Dermis microvascular lymphatic vessel endothelial cell (primary cell): ENCODE measurements at places on chromosomes 16 and 17. TPM values are rescaled to one million over a fixed set of nuclear protein-coding genes. Genes with fewer than 3 reads are reported as not detected.

IGF2BP1 gene
- total RNA-seq: under 0.01 TPM in 2 replicates

GRCh38 chr16:6081320-6081976 lies 983.9 kb upstream of the EEF2KMT start:
- DNase-seq: no peak

CDRT15 gene
- not detected in 2 replicates for total RNA-seq

GRCh38 chr16:69186642-69187445 lies at the start of gene SNTB2:
Gene SNTB2 (plus strand): TSS chr16:69187164. CDS start chr16:69187167, 3 bp downstream.
- peak; percentile 87 for DNase-seq

NEUROD2 gene
- not detected in 2 replicates for total RNA-seq

CDH5 gene
- total RNA-seq: 263 and 363 TPM in 2 replicates

- no peak for DNase-seq
Observed at GRCh38 chr17:57366177-57366557, 109.8 kb downstream of the MSI2 start.

DNA sequence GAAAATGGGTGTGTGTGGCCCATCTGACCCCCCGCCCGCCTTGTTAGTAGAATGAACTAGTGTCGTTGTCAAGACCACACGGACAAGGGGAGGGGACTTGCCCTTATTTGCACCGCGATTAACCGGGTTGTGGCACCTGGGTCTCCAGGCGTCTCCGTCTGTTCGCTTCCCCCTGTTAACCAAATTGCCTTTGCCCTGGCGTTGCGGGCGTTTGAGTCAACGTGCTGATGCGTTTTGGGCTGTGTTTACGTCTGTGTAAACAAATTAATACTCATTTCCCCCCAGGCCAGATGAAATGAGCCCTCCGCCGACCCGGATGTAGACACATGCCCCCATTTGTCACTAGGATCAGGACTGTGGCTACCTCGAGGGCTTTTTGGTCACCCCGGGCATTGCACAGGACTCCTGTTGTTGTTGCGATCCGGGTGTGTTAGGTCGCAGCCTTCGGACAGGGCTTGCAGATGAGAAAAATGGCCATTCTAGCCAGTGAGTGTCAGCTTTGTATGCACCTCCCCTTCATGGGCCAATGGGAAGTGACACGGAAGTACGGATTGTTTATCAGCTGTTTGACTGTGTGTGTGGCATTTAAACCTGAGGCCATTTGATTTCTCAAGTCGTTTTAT lies 906 bp downstream of the RBL2 start:
- DNase-seq: peak; percentile 96

RCVRN gene
- total RNA-seq: not detected in 2 replicates

DNASE1L2 gene
- total RNA-seq: 0.25 and 0.26 TPM in 2 replicates

HEATR9 gene
- not detected in 2 replicates for total RNA-seq

ZNF205 gene
- total RNA-seq: 14.9 and 17.2 TPM in 2 replicates

GRCh38 chr16:72664056-72664508 lies 383.8 kb downstream of the ZFHX3 start:
- DNase-seq: peak; percentile 13

- DNase-seq: no peak
Observed at GRCh38 chr16:79288066-79288465, 312.5 kb downstream of the MAF start.

GRCh38 chr16:23064639-23065038 lies 84.6 kb downstream of the USP31 start:
- DNase-seq: no peak

DNA sequence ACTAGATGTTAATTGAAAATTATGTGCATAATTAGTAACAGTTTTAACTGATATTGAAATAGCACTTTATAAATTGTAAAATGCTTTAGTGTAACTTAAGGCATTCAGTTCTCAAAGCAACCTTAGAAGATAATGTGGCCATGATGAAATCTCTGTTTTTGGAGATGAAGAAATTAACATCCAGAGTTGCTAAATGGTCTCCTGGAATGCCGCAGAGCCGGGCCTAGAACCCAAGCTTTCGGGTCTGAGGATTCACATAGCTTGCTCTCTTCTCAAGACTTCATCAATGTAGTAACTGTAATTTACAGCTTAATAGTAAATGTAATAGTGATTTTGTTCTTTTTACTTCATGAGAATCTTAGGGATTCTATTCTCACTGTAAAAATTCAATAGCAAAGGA lies 272.3 kb downstream of the HS3ST3A1 start:
- no peak for DNase-seq

GRCh38 chr17:6100891-6101500 lies 30.8 kb downstream of the WSCD1 start:
- no peak for DNase-seq

DNA sequence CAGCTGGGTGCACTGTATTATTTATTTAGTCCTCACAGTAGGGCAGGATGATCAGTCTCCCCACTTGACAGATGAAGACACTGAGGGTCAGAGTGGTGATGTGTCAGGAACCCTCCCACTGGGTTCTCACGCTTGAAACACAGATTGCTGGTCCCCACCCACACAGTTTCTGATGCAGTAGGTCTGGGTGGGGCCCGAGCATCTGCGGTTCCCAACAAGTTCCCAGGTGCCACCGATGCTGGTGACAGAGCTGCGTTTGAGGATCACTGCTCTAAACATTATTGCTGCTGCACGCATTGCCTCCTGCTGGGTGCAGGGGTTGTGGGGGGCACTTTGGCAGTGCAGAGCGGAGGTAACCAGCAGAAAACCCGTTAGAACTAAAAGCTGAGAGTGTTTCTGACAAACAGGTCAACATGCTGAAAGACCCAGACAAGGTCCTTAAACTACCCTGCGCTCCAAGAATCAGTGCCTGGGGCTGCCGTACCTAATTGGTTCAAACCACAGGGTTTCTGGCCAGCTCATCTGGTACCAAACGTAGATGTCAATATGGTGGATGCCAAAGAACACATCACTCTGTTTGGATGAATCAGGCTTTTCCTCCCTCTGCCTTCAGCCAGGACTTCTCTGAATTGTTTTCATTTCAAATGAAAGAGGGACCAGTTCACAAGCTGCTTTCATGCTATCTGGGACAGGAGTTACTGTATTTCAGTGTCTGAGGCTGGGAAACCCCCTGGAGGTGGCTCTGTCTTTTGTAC lies 76.0 kb downstream of the ABCC1 start:
- peak; percentile 96 for DNase-seq

DNA sequence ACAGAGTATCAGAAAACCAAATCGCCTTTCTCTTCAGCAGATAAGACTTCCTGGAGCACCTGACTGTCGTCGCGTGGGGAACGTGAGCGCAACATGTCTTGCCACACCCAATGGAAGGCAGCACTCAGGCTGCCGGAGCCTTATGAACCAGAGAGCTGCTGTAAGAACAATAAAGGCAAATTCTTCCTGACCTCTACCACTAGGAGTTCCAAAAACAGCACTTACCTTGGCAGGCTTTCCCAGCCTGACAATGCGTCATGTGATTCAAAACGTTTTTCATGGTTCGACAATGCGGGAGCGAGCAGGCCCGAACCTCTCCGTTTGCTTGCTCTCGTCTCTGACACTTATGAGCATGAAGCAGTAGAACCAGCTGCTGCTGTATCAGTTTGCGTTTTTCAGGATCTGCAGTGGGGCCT lies 75.8 kb upstream of the TRAP1 start:
- peak; percentile 60 for DNase-seq

- no peak for DNase-seq
Observed at GRCh38 chr17:10756619-10757018, 26.8 kb upstream of the TMEM220 start.

KRT20 gene
- total RNA-seq: not detected in 2 replicates

GRCh38 chr17:62121025-62121730 lies 56.1 kb upstream of the MED13 start:
- no peak for DNase-seq

DNA sequence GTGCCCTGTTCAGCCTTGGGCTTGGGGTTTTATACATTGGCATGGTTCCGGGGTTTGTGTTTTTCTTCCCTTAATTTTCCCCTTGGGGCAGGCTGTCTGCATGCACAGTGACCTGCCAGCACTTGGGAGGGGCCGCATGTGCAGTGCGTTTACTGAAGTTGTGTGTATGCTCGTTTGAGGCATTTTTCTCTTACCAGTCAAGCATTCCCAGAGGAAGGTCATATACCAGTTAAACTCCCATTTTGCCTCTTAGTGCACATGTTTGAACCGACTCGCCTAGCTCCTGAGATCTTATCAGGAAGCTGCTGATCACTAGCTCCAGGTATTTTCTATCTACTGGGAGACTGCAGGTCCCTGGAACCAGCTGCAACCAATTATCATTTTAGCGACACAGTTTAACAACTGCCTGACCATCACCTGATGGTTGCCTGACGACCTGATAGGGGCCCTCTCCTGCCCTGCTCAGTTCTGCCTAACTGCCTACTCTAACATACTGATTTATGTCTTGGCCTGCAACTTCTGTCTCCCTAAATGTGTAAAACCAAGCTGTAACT lies 51.4 kb downstream of the MFSD11 start:
- DNase-seq: no peak

GRCh38 chr17:64355536-64356303 lies 34.9 kb downstream of the PECAM1 start:
- DNase-seq: no peak

DNA sequence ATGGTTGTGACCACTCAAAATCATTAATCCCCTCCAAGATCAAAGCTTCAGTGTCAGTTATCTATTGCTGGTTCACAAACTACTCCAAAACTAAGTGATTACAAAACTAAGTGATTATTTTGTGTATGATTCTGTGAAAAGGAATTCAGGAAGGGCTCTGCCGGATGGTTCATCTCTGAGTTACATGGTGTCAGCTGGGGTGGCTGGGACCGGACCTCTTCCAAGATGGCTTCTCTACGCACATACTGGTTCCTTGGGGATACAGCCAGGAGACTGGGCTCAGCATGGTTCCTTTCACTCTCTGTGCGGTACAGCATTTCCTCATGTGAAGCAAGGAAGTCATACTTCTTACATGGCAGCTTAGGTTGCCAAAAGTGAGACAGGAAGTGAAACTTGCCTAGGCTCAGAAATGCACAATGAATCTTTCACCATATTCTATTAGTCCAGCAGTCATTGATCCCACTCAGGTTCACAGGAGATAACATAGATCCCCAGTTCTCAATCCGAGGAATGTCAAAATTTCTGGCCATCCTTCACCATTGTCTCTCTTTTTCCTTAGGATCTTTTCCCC lies 97.9 kb upstream of the IRX6 start:
- DNase-seq: no peak

DNA sequence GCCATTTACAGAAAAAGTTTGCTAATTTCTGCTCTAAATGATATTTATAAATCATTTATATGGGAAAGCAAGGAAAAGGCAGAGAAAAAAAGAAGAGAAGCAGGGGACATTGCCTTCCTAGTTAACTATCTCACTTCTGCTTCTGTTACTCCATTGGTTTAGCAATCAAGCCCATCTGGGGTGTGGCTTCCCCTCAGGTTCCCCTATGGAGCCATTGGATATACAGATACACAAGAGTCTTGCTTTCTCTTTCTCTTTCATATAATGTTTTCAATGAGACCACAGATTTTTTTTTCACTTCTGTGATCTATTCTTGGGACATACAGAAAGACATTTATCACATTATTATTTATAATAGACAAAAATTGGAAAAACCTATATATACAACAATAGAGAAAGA lies 105.6 kb upstream of the TOM1L1 start:
- DNase-seq: no peak

DNA sequence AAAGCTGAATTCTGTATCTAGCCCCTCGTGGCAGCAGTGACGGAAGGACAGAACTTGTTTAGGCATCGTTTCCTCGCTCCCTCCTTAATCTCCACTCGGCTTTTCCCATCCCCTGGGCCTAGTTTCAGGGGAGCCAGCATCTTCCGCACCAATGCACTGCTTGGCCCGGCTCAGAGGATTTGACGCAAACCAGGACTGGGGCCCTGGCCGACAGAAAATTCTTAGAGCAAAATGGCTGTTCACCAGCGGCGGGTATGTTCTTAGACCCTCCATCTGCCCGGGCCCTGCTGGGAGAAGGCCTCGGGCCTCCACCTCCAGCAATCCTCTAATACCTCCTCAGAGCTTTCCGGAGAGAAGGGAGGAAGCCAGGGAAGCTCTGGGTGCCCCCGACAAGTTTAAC lies 54.6 kb downstream of the TBC1D16 start:
- DNase-seq: no peak

GRCh38 chr16:30603945-30604315 lies 6.3 kb downstream of the ZNF689 start:
- no peak for DNase-seq

COX11 gene
- 71.6 and 108 TPM in 2 replicates for total RNA-seq

DNA sequence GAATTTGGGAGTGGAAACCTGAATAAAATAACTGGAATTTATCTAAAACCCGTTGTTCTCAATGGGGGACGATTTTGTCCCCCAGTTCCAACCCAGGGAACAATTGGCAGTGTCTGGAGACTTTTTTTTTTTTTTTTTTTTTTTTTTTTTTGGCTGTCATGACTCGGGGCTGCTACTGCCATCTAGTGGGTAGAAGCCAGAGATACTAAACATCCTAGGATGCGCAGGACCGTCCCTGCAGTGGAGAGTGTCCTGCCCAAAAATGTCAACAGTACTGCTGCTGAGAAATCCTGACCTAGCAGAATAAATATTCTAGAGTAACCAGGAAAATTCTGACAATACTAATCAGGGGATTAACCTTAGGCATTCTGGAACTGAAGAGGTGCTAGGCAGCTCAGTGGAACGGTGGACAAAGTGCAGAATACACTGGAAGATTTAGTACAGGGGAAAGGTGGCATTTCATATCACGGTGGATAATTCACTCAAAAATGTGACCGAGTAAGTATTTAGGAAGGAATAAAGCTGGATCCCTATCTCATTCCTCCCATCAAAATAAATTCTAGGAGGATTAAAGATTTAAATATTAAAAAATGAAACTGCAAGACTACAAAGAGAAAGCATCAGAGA lies 107.6 kb downstream of the SPECC1 start:
- DNase-seq: peak; percentile 52

GRCh38 chr17:36814958-36815357 lies 122.3 kb upstream of the LHX1 start:
- DNase-seq: no peak

DNA sequence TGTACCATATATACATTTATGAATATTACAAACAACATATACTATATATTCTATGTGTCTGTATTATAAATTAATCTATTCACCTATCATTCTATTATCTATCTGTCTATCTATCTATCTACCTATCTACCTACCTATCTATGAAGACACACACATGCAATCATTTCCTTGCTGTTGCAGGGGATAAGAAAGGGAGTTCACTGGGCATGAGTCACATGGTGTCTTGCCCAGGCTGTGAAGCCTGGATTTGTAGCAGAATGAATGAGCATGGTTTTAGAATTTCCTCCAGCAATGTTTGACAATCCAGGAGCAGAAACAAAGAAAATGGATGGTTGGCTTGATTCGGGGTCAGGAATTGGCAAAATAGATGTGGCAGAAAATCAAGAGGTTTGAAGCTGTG lies 23.2 kb upstream of the FAM20A start:
- DNase-seq: no peak

DNA sequence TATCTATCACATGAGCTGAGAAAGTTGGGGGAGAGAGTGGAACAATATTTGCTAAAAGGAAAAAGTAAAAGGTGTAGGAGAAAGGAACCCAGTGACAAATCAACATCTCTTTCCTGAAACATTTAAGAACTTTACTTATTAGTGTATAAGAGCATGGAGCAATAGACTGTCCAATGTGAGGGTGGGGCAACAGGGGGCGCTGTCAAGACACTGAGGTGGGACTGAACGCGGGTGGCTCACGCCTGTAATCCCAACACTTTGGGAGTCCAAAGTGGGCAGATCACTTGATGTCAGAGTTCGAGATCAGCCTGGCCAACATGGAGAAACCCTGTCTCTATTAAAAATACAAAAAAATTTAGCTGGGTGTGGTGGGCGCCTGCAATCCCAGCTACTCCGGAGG lies 21.2 kb downstream of the PCTP start:
- no peak for DNase-seq
